ENCODE measurements at places on chromosomes 7 and 10.

DNA sequence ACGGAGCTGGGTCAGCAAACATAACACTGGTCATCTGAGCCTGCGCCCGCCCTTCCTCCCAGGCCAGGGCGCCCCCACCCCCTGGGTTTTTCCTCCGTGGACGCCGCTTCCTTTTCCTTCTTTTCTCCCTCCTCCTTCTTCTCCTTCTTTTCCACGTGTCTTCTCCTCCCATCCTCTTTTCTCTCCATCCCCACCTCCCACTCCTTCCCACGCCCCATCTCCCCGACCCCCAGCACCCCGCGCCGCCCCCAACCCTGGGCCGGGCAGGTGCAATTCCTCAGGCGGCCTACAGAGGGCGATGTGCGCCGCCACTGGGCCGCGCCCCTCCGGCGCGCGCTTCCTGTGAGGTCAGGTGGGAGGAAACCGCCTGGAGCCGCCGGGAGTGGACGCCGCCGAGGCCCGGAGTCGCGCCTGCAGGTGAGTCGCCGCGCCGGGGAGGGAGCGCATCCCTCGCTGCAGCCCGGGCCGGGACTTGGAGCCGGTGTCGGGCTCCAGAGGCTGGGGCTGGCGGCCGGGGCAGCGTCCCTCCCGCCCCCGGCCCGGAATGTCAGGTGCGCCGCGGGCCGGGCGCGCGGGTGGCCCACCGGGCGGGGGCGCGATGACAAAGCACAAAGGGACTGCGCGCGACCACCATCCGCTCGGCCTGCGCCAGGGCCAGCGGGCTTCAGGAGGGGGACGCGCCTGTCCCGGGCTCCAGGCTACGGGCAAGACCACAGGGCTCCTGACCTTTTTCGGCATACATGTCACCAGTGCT, at the start of gene FAM241B:
FAM241B (plus strand) TSS at position 351 of the 754 bp plus-strand sequence. CDS start 1,497 bp downstream, outside the sequence.
- DNase-seq, result no peak

DNA sequence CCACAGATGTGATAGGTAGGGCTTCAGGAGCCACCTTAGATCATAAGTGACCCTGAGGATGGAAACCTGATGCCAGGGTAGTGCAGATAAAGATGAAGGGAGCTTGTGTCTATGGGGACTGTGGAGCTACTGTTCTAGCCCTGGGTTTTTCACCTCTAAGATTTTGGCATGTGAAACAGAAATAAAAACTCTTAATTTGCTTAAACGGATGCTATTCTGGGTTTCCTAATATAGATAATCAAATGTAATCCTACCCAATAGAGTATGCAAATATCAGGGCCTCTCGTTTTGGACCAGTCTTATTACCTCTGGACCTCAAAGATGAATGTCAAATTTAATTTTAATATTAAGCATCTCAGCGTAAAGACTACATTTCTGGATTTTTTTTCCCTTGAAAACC, 49.3 kb downstream of the ABCB4 start:
- DNase-seq, result no peak

- no peak for DNase-seq
Measured at GRCh38 chr10:100033766-100034418, 24.1 kb upstream of the DNMBP start.

GRCh38 chr10:369684-370448, 234.6 kb downstream of the ZMYND11 start:
- no peak for DNase-seq

DNA sequence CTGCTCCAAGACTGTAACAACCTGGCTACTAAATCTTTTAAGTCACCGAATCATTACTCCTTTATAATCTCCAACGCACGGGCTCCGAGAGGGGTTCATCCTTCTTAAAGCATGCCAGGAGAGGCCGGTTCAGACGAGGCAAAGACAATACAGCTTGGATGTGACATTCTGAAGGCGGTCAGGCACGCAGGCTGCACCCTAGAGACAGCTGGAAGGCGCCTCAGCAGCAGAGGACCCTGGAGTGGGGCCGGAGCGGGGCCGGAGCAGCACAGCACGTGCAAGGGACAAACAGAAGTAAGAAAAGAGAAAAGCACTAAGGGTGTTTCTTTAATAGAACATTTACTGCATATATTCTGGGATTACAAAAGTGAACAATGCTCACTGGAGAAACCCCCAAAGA, 97.8 kb upstream of the PPP2R2D start:
- DNase-seq, result no peak

DNA sequence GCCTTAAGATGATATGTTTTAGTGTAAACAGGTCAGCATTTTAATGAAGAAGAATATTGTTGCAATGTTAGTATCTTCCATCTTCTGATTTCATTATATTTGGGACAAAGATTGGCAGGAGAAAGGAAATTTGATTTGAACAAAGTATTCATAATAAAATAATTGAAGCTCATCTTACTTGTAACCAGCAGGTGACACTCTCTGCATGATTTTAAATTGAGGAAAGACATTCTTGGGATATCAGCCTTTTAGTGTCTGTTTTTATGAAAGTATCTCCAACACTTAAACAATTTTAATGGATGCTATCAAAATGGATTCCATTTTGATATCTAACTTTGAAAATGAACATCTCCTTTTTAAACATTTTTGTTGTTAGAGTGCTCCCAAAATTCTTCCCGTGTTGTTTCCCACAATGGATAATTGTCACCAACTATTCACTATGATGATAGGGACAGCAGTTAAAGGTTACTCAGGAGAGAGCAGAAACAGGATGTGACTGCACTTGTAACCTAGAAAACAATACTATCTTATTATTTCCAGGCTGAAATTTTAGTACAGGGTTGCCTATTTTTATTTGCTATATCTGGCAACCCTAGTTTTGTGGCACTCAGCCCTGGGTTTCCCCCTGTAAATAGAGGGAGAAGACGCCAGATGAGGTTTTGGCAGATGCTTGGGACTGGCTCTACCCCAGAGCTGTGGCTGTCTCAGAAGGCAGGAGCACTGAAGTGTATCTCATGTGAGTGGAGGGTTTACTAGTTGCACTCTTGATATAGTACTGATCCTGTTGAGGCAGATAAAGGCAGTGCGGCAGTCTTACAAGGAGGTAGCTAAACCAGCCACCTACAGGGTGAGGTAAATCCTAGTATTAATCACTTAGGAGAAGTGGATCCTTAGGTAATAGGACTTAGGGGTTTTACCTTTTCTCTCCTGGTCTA, 31.0 kb upstream of the ABCB4 start:
- peak; percentile 38 for DNase-seq

GRCh38 chr7:152180587-152180986, 155.1 kb downstream of the GALNT11 start:
- DNase-seq, result no peak

Data from NB4 (cell line).